Fibroblast of skin of right quadriceps (primary cell): ENCODE measurements at places on chromosomes 13 and 19.

GRCh38 chr13:21730186-21730880 is 59.5 kb downstream of the FGF9 start:
- no peak for DNase-seq

DNA sequence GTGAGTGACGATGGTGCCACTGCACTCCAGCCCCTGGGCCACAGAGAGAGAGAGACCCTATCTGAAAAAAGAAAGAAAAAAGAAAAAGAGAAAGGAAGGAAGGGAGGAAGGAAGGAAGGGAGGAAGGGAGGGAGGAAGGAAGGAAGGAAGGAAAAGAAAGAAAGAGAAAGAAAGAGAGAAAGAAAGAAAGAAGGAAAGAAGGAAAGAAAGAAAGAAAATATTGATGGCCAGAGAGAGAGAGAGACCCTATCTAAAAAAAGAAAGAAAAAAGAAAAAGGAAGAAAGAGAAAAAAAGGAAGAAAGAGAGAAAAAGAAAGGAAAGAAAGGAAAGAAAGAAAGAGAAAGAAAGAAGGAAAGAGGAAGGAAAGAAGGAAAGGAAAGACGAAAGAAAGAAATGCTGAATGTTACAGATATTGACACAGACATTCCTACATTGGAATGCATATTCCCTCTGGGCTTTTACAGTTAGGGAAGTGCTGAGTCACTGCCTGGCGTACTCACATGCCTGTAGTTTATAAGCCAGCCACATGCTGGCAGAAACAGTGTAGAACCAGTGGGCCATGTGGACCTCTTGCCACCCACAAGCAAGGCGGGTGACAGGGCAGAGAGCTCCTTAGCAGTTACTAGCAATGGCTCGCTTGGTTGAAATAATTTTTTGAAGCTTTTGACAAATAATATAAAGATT is 34.6 kb upstream of the SLC46A3 start:
- DNase-seq = peak; percentile 94

DNA sequence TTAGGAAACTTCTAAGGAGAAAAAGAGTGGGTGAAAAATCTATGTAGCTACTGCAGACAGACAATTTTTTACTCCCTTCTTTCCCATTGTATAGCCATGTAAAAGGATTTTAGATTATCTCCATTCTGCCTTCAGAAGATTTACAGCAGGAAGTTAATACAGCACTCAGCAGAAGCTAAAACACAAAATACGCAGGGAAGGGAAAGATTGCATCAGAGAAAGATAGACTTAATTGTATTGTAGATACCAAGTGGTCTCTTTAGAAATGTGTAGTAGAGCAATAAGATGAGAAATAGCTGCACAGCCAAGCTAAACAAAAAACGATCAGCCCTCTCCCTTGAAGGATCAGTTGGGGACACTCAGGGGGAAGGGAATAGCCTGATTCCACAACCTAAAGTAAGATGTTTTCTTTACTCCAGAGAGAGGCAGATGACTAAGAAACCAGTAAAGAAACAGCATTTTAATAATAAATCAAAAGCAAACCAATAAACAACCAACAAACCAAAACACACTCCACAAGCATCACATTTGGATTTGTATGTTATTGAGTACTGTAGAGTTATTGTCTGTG is 236.7 kb upstream of the SLITRK1 start:
- peak; percentile 24 for DNase-seq

DNA sequence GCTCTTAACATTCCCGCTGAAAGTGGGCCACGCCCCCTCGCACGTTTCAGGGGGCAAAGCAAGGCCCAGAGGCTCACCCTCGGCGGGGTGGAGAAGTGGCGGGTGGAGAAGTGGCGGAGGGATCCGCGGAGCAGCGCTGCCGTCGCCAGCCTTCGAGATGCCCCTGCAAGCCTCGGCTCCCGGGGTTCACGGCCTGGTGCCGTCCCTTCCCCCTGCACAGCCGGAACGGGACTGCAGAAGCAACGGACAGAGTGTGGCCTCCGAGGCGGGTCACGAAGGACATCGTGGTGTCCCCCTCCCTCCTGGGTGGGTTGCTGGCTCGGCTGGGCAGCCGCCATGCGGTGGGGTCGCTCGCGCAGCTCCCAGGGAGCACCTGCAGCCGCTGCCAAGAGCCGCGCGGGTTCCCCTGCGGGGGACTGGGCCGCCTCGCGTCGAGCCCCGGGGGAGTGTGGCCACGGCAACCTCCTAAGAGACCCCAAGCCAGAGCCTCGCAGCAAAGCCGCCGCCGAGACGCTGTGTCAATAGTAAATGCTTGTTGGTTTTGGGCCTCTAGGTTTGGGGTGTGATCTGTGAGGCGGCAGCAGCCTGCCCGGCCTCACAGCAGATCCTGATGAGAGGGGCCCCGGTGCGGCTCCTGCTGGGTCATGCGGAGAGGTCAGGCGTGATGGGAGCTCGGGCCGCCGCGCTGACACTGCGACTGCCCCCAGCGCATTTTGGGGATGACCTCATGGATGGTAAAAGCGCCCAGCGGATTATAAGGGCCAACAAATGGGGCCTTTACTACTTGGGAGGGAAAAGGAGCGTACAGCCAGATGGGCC is 5.5 kb downstream of the TPGS1 start:
- DNase-seq = no peak

DNA sequence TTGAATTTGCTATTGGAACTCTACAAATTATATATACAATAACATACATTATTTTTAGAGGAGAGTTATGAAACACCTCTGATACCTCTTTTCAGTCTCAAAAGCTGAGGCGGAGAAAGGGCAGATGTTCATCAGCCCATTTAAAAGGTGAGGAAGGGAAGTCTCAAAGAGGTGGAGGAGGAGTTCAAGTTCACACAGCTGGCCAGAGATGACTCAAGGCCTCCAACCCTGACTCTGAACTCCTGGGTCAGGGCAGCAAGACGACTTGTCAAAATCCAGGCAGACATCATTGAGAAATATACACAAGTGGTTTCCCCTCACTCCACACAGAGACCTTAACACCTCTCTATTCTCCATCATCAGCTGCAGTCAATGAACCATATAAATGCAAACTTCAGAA is 2.1 kb downstream of the SIAH3 start:
- DNase-seq = no peak

- peak; percentile 17 for DNase-seq
Measured at GRCh38 chr13:30751183-30751933, 16.0 kb downstream of the ALOX5AP start.

DNA sequence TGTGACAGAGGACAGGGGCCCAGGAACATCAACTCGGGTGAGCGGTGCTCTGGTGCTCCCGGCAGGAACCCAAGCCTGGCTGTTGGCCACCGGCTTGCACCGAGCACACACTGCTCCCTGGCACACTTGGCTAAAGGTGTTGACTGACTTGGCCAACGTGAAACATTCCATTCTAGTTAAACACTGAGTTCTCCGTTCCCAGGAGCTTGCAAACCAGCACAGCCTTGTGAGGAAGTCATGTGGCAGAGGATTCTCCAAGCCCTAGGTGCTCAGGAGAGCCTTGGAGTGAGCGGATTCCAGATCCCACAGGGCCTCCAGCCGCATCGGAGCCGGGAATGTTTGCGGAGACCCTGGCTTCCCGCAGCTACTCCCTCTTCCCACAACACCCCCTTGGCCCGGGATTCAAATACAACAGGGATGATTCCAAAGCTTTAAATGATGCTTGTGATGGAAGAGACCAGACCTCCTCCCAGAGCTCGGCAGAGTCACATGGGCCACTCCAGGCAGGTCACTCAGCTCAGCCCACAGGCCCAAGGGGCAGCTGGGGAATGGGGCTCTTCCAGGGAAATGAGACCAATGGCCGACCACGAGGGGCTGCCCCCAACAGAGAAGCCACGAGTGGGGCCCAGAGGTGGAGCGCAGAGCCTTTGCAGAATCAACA is 2.9 kb downstream of the C13orf46 start:
- peak; percentile 28 for DNase-seq

- no peak for DNase-seq
Measured at GRCh38 chr19:48833977-48834376, 2.3 kb downstream of the HSD17B14 start.

DNA sequence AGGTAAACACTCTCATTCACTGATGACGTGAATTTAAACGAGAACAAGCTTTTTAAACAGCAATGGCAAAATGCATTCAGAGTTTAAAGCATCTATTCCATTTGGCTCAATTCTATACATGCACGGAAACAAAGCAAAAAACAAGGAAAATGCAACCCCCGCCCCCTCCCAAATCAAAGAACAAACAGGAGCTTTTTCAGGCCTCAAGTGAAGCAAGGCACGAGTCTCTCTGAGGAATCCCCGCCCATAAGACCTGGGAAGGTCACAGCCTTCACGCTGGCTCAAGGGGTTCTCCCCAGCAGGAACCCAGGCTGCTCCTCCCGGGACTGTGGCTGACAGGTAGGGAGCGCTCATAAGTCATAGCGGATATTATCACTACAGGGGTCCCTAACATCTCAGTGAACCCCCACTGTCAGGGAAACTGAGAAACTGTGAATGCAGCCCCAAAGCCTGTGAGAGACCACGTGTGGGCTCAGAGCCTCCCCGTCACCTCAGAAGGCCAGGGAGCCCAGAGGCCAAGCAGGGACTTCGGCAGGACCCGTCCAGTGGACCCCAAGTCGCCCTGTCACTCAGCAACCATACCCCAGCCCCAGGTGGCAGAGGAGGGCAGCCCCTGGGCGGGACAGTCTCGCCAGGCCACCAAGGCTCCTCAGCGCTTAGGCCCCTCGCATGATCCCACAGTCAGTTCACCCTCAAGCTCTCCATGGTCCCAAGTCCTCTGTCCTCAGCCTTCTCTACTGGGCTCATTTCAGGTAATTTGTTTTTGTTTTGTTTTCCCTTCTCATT is 117.3 kb downstream of the ZDHHC20 start:
- DNase-seq = no peak

GRCh38 chr13:97003071-97003470 is 8.8 kb upstream of the OXGR1 start:
- no peak for DNase-seq

DNA sequence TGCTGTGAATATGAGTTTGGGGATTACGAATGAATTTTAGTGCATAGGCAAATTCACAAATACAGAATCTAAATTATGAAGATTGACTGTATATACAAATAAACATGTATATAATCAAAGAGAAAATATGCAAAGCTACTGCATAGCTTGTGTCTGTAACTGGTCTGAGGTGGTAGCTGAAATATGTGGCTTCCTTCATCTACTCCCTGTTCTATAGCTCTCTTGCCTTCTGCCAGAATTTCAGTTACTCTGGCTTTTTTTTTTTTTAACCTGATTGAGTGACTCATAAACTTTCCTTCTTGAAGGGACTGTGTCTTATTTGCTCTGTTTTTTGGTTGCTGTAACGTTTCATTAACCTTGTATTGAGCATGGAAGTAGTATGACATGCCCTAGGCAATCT is 26.6 kb downstream of the DNAJC3 start:
- DNase-seq = peak; percentile 4

- DNase-seq = peak; percentile 58
Measured at GRCh38 chr19:31099515-31100205, 249.6 kb downstream of the TSHZ3 start.

- no peak for DNase-seq
Measured at GRCh38 chr13:78078168-78078567, 159.5 kb upstream of the EDNRB start.

DNA sequence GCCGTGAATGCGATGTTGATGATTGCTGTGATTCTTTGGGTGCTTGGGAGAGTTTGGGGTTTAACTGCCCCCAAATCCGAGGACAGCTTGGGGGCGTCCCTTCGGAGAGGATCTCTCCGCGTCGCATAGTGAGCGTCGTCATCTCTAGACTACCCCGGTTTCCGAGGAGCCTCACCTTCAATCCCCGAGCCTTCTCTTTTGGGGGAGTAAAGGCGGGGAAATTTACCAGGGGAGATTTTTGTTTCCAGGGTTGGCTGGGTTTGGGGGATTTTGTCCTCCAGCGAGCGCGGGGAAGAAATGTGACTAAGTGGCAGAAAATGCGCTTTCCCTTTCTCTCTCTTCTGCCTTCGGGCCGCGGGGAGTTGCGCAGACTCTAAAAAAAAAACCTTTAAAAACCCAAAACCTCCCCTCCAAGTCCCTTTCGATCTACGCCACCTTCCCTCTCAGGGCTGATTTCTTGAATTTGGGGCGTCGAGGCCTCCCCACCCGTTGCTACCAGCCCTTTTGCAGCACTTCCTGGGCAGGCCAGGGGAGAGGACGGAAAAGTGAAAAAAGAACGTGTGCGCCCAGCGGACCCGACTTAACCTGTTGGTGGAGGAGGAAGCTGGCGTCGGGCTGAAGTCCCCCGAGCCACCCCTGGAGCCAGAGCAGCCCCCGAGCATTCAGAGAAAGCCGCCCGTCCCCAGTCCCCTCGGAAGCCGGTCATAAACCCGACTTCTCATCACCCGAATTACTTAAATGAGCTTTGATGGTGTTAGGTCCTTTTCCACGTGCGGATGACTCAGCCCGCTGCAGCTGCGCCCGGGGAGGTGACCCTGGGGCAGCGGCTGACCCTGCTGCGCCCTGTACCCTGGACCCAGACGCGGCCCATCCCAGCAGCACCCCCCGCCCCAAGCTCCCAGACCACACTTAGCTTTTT is 17.7 kb downstream of the NFIX start:
- DNase-seq = peak; percentile 66

GRCh38 chr19:43667126-43667875 is 2.7 kb downstream of the PLAUR start:
- DNase-seq = no peak

GRCh38 chr13:110398564-110399507 is 91.8 kb downstream of the COL4A2 start:
- peak; percentile 75 for DNase-seq

GRCh38 chr19:639253-640160 is at the start of gene FGF22:
TSS of gene FGF22 (plus strand) at chr19:639879. CDS start at chr19:639926, 47 bp downstream.
- DNase-seq = peak; percentile 83

DNA sequence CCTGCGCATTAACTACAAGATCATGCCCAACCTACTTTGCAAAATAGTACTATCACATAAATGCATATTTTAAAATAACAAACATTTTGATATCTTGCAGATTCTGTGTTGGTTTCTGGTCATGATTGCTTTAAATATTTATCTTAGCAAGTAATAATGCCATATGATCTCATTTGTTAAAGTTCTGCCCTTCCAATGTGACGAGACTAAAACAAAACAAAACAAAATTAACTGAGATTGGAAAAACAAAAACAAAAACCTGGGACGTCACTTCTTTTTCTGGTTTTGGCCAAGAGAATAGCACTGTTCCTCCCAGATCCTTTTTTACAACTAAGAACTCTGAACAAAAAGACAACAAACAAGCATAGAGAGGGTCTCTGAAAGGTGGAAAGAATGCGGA is 436.3 kb downstream of the DACH1 start:
- no peak for DNase-seq

GRCh38 chr19:38411041-38411712 is 8.3 kb downstream of the FAM98C start:
- DNase-seq = no peak

GRCh38 chr13:99053636-99054233 is 75.9 kb upstream of the DOCK9 start:
- no peak for DNase-seq

- DNase-seq = no peak
Measured at GRCh38 chr19:16888629-16889365, at the start of gene F2RL3. TSS of gene F2RL3 (plus strand) at chr19:16888999. CDS start at chr19:16889190, 191 bp downstream.
